ENCODE measurements at places on chromosomes 12 and 14. TPM values are rescaled to one million over a fixed set of nuclear protein-coding genes. Genes with fewer than 3 reads are reported as not detected.
A peak's percentile ranks its signal among the peaks of the same experiment; 100 is the strongest.

- DNase-seq, result peak; percentile 63
These were observed 9.7 kb upstream of the TUBA1A start for GRCh38 chr12:49198431-49199155.

The GXYLT1 gene
- total RNA-seq, result 9.9 TPM

The BEGAIN gene
- total RNA-seq, result 6.6 TPM

GRCh38 chr12:131002216-131002631 lies 48.5 kb downstream of the ADGRD1 start:
- no peak for DNase-seq

The KLHL33 gene
- 0.35 TPM for total RNA-seq

GRCh38 chr14:56170028-56170427 lies 51.8 kb downstream of the PELI2 start:
- DNase-seq, result no peak

DNA sequence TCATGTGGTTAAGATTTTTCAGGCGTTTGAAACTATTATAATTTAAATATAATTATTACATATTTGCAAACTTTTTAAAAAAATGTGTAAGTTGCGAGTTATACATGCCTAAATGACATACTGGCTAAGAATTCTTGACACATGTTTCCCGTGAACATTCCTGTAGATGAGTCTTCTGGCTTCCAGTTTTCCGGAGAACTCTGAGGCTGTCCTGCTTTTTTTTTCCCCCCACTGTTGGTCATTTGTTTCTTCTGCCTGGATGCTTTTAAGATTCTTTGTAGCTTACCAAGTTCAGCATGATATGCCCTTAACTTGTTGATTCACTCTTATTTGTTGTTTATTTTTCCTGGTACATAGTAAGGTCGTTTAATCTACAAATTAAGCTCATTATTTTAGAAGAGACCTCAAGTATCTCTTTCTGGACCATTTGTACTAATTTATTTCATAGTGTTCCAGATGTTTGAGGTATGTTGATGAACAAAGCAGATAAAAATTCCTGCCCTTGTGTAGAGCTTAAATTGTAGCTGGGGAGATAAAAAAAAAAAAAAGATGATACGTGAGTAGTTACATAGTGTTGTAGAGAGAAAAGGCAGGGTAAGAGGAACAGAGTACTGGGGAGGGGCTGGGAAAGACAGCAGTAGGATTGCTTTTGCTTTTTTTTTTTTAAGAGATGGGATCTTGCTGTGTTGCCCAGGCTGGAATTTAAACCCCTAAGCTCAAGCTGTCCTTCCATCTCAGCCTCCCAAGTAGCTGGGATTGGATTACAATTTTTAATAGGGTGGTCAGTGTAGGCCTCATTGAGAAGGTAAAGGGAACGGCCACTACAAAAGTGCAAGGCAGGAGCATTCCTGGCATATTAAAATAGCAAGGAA lies 32.8 kb downstream of the ARHGAP5 start:
- no peak for DNase-seq

DNA sequence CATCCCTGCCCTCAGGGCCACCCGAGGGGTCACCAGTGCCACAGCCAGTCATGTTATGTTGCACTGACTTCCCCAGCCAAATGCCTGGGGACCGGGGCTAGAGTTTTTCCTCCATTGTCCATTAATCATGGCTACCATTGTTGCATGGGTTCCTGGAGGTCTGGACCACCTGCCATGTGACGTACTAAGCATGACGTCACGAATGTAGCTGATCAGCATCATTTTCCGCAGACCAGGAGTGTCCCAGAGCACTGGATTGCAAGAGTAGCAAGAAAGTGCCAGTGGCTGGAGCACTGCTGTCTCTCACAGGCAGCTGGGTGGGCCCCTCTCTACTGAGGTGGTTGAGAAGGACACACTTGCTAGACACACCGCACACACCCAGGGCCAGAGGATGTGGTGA lies 6.9 kb upstream of the C14orf180 start:
- no peak for DNase-seq

GRCh38 chr12:125203145-125203765 lies 138.0 kb downstream of the AACS start:
- DNase-seq, result no peak

GRCh38 chr14:96590190-96590864 lies 88.1 kb downstream of the PAPOLA start:
- no peak for DNase-seq

- no peak for DNase-seq
These were observed 19.6 kb upstream of the CHGA start for GRCh38 chr14:92903359-92903758.

The SDS gene
- not detected for total RNA-seq

The OR6C6 gene
- total RNA-seq, result not detected

The RBM19 gene
- 44.3 TPM for total RNA-seq

DNA sequence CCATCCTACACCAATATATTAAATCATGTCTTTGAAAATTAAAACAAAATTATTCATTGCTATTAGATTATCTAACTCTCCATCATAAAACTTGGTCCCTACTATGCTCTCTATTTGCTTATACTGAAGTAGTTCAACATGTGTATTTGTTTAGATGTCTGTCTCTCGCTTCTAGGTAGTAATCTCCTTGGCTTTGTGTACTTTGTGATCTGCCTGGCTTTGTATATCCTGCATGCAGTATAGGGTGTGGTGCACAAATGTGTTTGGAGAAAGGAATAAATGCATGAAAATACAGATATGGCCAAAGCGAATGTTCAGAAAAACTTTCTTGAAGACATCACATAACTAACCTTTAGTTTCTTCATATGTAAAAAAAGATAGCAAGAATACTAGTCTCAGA lies 246.6 kb upstream of the LRFN5 start:
- DNase-seq, result no peak

DNA sequence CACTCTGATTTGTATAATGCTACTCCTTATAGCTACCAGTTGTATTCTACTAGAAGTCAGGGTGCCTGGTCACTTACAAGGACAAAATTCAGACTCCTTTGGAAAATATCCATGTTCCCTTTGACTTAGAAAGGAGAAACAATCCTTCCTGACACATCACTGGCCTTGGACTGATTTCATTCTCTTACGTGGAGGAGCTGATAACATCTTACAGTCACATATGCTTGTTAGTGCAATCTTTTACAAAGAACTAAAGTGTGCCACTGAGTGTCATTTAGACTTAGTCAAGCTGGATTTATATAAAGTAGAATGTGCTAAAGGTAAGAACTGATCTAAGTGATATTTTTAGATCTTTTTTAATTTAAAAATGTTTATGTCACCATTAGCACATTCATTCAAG lies 131.0 kb upstream of the TMTC2 start:
- DNase-seq, result no peak

The LBHD2 gene
- total RNA-seq, result not detected

DNA sequence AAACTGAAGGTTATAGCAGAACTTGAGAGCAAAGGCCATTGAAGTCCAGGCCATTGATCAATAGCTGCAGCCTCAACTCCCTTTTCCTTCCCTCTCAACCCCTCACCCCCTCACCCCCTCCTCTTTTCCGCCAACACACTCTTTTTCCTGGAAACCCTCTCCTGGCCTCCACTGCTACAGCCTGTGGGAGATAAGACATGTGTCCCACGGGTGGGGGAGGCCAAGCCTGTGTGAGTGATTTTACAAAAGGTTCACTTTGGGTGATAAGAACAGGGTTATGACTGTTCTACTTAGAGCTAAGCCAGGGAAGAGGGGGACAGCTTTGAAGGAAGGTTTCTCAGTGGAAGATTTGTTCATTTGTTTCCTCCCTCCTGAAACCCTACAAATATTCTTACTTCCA lies 9.2 kb upstream of the FGF23 start:
- no peak for DNase-seq

DNA sequence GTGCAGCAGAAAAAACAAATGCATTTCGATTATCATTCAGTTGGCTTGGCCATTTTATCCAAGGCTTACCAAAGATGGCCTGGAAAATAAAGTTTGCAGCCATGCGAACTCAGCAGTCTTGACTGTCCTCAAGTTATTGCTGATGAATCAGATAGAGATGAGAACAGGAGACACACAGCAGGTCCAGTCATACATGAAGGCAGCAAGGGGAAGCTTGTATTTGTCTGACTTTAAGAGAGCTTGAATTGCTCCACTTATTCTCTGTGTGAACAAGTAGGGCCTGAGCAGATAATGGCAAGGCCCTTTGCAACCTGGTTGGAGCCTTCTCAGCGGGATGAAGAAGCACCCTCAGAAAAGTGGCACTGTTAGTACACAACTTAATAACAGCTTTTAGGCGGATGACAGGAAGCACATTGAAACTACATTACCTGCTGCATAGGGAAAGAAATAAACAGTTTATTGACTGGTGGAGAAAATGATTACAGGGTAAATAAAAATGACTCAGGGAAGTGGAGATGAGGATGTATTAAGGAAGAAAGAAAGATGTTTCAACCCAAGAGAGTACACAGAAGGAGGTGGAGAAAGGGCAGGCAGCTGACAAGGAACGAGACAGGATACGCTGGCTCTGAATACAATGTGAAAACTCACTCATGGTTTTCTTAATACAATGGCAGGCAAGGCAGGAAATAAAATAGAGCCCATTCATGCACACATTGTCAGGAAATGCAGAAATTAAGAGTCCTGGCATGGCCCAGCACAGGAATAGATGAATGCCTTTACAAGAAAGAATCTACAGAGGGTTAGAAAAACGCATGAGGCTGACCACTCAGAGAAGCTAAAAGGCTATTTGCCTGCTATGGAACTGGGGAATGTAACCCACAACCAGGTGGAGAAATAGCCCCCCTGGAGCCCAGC lies 128.4 kb downstream of the GALC start:
- DNase-seq, result no peak

DNA sequence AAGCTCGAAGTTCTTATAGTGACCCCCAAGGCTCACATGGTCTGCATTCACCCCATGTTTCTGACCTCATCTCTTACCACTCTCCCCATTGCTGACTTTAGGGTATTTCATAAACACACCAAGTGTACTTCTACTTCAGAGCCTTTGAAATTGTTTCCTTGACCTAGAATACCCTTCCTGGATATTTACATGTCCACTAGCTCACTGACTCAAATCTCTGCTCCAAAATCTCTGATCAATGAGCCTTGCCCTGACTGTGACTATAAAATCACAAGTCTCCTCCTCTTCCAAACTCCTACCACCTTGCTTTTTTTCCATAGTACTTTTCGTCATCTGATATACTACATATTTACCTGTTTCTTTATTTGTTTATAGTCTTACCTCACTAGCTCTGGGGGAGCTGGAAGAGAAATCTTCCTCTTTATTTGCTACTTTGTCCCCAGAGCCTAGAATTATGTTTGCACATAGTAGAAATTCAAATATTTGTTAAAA lies 105.1 kb downstream of the RMST start:
- DNase-seq, result no peak

The GNG2 gene
- total RNA-seq, result 19.0 TPM

The GALNT16 gene
- total RNA-seq, result 2.9 TPM

- DNase-seq, result no peak
These were observed 380.1 kb downstream of the ZFP36L1 start for GRCh38 chr14:68412505-68413465.

GRCh38 chr12:40105265-40105514 lies 691 bp downstream of the SLC2A13 start:
- no peak for DNase-seq

DNA sequence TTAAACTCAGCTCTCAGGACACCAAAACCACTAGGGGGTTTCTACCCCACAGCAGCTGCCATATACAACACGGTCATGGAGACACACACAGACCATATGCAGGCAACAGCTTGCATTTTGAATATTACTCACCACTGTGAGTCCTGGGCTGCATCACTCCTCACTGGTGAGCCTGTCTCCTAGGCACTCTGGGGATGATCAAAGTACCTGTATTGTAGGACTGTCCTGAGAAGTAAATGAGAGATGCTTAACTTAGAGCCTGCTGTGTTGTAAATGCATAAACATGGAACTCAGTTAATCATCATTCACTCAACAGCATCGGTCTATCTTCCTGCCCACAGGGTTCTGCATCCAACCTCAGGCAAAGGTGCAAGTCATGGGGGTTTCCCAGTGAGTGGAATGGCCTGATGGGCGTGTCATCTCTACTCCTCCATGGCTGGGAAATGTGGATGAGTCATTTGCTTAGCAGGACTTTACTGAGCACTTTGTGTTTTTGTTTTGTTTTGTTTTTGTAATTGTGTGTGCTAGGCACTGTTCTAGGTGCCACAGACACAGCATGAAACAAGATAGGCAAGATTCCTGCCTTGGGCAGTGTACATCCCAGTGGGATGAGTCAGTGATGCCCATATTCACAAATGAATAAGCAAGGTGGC lies 1141.2 kb upstream of the TMEM132C start:
- DNase-seq, result no peak

The OR11H12 gene
- total RNA-seq, result not detected

- no peak for DNase-seq
These were observed 48.5 kb downstream of the BBS10 start for GRCh38 chr12:76299536-76300296.

The PDE3A gene
- total RNA-seq, result 9.2 TPM

- no peak for DNase-seq
These were observed 1145.3 kb downstream of the FSCB start for GRCh38 chr14:43361751-43362150.

- no peak for DNase-seq
These were observed 12.4 kb downstream of the PPM1H start for GRCh38 chr12:62922539-62922938.

The PLEKHD1 gene
- total RNA-seq, result 0.28 TPM

The KLRB1 gene
- not detected for total RNA-seq

The DPF3 gene
- total RNA-seq, result 1.0 TPM
